ENCODE measurements at places on chromosomes 16 and 17.

- DNase-seq = no peak
Observed at GRCh38 chr17:48068491-48068961, 20.4 kb downstream of the NFE2L1 start.

GRCh38 chr16:50259334-50260205 is 6.8 kb upstream of the ADCY7 start:
- DNase-seq = no peak

GRCh38 chr17:42700586-42701289 is 18.4 kb downstream of the CNTNAP1 start:
- DNase-seq = no peak

- no peak for DNase-seq
Observed at GRCh38 chr17:66517336-66518009, 215.1 kb downstream of the PRKCA start.

- no peak for DNase-seq
Observed at GRCh38 chr17:31511195-31511578, 119.7 kb downstream of the RAB11FIP4 start.

DNA sequence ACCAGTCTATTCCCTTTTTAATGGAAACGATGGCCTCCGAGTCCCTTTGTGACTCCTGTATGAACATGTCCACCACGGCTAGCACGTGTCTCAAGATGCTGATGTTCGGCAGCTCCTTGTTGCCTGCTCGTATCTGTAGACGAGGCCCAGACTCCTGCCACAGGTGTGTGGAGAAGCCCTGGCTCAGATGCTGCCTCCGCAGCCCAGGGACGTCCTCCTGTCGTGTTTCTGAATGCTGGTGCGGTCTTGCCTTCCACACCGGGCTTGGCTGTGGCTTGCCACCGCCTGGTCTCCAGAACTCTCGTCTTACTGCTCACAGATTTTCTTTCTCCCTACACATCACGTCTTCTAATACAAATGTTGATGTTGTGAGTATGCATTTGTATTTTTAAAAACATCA is 17.0 kb downstream of the FOXF1 start:
- DNase-seq = no peak

DNA sequence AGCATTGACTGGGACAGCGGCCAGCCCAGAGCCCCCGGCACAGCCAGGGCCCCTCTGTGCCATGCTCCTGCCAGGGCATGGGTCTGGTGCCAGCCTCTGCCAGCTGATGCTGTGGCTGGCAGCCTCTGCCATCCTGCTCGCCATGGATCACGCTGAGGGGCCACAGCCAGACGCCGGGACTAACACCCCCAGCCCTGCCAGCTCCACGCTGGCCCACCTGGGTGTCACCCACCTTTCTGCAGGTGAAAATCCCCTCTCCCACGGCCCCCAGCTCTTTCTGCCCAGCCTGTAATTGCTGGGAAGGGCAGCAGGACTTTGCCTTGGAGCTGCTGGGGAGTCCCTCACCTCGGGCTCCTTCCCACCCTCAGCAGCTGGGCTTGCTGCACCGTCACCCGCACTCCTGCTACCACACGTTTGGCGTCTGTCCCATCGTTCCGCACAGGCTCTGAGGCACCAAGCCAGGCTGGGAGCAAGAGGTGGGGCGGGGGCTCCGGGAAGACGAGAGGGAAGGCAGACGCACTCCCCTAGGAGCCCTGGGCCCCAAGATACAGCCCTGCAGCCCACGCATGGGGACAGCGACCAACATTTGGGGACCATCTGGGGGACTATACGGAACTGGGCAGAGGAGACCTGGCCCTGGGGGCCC is 42.0 kb upstream of the ACSF3 start:
- DNase-seq = no peak

- DNase-seq = no peak
Observed at GRCh38 chr17:34082404-34082803, 172.7 kb upstream of the CCL2 start.

- no peak for DNase-seq
Observed at GRCh38 chr17:82952019-82952418, 112.2 kb upstream of the ZNF750 start.

DNA sequence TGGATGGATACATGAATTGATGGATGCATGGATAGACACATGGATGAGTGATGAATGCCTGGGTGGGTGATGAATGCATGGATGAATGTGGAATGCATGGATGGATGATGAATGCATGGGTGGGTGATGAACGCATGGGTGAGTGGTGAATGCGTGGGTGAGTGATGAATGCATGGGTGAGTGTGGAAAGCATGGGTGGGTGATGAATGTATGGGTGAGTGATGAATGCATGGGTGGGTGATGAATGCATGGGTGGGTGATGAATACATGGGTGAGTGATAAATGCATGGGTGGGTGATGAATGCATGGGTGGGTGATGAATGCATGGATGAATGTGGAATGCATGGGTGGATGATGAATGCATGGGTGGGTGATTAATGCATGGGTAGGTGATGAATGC is 83.9 kb upstream of the HSBP1 start:
- DNase-seq = no peak

GRCh38 chr17:6126768-6127167 is 56.6 kb downstream of the WSCD1 start:
- no peak for DNase-seq

DNA sequence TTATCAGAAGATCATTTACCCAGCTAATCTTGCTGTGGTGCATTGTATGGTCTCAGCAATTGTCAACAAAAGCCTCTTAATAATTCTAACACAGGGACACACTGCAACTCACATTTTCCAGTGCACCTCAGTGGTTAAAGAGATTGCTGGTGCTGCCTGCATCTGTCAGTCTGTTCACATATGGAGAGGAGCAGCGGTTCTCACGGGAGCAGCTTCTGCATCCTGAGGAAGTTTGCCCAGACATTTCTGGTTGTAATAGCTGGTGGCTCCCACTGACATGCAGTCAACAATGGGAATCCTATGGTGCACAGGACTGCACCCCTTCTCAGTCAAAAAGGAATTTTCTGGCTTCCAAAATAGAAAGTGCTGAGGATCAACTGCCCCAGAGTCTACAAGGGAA is 7.8 kb downstream of the GGA2 start:
- DNase-seq = no peak

DNA sequence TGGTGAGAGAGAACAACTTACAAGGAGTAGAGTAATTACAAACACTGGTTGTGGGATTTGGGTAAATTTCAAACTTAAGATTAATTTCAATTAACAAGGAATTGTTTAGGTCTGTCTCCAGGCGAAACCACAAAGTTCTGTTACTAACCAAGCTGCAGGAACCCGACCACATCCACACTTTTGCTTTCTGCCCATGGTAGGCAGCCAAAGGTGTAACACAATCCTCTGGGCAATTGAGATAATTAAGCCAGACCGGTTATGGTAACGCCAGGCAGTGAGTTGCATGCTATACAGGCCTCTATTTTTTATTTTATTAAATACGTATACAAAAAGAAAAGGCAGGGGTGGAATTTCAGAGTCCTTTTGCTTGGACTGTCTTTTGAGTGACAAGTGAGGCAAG is 12.0 kb downstream of the KCNJ2 start:
- DNase-seq = no peak

DNA sequence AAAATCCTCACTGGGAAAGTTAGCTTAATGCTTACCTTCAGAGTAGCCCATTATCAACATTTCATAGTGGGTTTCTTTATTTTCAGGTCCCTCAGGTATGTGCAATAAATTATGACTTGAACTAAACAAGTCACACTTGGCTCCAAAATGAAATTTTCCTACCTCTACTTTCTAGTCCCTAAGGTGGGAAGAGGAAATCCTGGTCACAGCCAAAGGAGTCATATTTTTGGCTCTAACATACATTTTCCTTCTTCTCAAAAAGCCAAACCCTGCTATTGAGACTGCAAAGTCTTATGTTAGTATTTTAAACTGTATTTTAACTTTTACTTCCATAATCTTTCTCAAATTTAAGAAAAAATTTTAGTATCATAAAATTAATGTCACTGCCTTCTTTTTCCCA is 128.9 kb downstream of the BRIP1 start:
- no peak for DNase-seq

DNA sequence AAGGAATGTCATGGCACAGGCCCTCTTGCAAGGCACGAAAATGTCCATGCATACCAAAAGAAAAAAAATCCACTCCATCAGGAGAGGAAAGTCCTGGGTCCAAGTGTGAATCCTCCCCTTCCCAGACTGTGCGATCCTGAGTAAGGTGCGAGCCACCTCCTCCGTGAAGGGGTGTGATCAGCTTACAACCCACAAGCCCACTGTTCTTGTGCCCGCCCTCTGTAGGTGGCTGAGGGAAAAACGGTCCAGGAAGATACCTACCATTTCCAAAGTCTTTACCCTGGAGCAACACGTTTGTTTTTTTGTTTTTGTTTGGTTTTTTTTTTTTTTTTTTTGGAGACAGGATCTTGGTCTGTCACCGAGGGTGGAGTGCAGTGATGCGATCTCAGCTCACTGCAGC is 116.5 kb downstream of the ZNF423 start:
- no peak for DNase-seq

DNA sequence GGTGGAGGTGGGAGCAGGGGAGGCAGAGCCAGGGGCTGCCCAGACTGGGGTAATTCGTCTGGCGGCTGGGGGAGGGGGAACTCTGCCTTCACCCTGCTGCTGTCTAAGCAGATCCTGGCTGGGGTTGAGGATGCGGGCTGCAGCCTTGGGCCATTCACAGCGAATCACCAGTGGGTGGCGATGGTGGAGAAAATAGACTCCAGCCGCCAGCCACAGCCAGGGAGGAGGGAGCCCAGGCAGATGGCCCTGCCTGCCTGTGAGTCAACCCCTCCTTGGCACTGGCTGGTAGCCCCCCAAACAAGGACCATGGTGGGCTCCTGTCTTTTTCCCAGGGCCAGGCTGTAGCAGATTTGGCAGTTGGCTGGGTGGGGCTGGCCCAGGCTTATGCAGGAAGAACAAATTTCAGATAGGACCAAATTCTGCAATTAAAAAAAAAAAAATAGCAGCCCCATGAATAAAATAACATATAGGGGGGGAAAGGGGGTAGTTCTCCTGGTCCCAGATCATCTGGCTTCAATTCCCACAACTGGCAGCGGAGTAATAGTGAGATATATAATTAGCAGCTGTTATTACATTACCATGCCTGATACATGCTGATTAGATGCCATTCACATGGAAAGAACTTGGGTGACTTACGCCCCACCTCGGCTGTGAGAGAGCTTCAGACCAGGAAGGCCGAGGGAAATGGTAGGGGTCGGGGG is 41.5 kb upstream of the CDH5 start:
- DNase-seq = no peak

DNA sequence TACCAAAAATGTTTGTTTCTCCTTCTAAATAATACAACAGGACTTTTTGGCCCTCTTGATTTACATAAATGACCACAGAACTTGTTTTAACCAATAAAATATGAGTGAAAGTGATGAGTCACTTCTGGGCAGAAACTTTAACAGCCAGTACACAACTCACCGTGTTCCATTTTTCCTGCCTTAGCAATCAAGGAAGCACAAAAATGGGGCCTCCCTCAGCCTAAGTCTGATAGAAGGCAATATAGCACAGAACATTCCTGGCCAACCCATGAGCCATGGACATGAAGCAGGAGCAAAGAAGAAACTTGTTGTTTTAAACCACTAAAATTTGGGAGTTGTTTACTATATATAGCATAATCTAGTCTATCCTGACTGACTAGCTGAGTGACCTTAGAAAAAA is 61.1 kb upstream of the MTMR4 start:
- no peak for DNase-seq

DNA sequence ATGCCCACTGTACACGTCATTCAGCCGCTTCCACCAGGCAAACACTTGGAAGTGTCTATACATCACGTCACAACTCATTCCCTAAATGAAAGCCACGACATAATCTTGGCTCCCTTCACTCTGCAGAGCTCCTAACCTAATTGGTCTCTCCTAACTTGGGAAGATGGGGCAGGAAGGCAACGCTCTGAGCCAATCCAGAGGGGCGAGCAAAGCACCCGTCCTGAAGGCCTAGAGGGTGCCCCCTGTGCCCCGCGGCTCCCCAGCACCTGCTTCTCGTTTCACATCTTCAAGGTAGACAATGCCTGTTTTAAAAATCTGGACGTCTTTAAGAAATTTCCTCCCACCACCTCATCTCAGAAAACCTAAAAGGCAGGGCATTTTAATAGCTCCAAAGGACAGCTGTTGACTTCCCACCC is 1.0 kb downstream of the CSNK2A2 start:
- DNase-seq = no peak

GRCh38 chr16:28532940-28533647 is 5.7 kb downstream of the NUPR1 start:
- no peak for DNase-seq

DNA sequence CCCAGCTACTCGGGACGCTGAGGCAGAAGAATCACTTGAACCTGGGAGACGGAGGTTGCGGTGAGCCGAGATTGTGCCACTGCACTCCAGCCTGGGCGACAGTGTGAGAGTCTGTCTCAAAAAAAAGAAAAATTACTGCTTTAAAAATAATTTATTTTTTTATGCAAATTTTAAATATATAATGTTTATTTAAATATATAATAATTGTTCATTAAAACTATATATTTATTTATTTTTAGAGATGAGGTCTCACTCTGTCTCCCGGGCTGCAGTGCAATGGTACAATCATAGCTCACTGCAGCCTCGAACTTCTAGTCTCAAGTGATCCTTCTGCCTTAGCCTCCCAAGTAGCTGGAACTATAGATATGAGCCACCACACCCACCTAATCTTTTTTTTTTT is 15.2 kb upstream of the DBNDD1 start:
- DNase-seq = no peak

GRCh38 chr17:49509588-49509917 is 14.5 kb downstream of the NGFR start:
- DNase-seq = no peak

DNA sequence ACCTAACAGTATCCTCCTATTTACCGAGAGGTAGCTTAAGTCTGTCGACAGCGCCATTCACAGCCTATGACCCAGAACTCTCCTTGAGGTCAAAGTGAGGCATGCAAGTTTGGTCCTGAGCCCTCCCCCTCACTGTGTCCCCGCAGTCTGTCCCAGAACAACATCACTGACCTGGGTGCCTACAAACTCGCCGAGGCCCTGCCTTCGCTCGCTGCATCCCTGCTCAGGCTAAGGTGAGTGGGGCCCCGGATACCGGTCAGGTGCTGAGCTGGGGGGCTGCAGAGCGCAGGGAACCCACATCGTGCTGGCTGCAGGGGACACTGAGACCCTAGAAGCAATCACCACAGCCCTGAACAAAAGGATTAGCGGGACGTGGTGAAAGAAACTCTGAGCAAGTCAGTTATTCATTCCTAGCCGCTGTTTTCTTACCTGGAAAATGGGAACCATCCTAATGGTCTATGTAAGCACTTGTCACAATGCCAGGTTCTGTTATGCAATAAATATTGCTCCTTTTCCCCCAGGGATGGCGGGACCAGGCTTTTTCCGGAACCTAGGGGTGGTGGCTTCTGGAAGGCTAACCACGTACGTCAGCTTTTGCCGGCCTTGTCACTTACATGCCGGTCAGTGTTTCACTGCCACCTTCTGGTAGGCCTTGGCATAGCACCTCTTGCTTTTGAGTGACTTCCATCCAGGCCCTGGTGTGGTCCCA is 23.8 kb downstream of the DEXI start:
- DNase-seq = peak; percentile 58
